ENCODE measurements at places on chromosomes 16 and 17. TPM values are rescaled to one million over a fixed set of nuclear protein-coding genes. Genes with fewer than 3 reads are reported as not detected.

INCA1 gene
- total RNA-seq: 1.4 TPM

OR1E1 gene
- total RNA-seq: not detected

CD300C gene
- total RNA-seq: 2.5 TPM

ARHGAP44 gene
- 22.5 TPM for total RNA-seq

C17orf113 gene
- 0.09 TPM for total RNA-seq

- DNase-seq: no peak
These were observed 200.4 kb downstream of the LGALS9B start for GRCh38 chr17:20266806-20267458.

GRCh38 chr16:71854369-71854948 lies 8.7 kb downstream of the ATXN1L start:
- DNase-seq: no peak

DNA sequence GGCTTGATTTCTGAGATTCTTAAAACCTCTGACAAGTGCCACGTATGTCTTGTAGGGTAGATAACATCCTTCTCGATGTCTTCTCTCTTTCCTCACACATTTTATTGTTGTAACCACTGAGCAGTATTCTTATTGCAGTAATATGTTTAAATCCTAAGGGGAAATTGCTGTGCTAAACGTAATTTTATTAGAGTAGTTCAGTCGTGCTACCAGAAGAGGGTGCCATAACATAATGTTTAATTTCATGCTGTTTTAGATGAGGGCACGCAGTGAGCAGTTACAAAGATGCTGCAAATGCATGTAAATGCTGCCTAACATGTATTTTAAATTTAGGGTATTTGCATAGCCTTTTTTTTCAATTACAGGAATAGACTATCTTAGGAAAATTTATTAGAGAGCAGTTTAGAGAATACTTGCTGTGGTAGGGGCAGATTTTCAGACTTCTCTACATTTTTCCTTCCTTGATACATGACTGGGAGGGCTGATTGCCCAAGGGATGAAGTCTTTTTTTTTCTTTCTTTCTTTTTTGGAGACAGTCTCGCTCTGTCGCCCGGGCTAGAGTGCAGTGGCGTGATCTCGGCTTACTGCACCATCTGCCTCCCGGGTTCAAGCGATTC lies 51.7 kb downstream of the GAN start:
- no peak for DNase-seq

Data from omental fat pad (tissue), 4 donors.